ENCODE measurements at places on chromosomes 5 and 9.

DNA sequence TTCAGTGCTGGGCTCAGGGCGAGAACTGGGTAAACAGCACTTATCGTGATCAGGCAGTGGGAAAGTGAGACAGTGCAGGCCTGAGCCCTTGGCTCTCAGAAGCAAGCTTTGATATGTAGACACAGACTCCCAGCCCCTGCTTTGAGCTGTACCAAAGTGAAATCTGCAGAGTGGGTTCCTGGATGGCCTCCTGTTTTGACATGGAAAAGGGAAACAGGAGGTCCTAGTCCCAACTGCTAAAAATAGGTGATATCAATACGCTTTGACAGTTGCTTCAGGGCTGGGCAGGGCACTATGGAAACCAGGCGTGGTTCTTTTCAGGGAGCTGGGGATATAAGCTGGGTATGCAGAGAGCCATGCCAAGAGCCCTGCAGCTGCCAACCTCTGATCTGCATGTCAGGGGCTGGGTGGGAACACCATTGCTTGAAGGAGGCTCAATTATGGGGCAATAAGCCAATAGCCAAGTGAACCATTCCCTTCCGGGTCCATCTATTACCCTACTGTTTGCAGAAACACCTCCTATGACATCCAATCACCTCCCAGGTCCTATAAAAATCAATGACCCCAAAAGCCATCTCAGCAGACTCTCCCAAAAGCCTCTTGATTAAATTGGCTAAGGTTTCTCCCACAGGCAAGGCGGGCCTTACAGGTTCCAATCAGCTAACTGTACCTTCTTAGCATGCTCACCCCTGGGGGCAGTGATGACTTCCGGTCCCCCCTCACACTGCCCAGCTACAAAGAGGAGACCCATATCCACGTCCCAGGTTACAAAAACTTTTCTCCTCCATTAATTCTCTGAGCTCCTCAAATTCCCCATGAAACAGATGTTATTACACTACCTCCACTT lies 45.8 kb downstream of the EPB41L4B start:
- no peak for DNase-seq

DNA sequence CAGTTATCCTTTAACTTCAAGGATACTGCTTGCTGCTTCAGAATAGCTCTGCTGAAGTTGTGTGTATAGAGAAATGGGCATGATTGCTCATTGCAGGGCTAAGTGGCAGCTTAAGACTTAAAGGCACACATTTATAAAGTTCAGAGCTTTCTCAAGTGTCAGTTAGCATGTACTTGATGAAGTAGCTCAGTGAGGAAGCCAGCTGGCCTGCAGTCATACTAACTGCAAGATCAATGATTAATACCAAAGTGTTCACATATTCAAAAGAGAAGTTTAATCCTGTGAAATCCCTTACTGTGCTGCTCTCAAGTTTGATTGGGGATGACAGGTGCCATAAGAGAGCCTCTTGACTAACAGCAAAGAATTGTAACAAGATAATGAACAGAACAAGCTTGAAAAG lies 483.4 kb upstream of the NUDT12 start:
- DNase-seq: no peak

DNA sequence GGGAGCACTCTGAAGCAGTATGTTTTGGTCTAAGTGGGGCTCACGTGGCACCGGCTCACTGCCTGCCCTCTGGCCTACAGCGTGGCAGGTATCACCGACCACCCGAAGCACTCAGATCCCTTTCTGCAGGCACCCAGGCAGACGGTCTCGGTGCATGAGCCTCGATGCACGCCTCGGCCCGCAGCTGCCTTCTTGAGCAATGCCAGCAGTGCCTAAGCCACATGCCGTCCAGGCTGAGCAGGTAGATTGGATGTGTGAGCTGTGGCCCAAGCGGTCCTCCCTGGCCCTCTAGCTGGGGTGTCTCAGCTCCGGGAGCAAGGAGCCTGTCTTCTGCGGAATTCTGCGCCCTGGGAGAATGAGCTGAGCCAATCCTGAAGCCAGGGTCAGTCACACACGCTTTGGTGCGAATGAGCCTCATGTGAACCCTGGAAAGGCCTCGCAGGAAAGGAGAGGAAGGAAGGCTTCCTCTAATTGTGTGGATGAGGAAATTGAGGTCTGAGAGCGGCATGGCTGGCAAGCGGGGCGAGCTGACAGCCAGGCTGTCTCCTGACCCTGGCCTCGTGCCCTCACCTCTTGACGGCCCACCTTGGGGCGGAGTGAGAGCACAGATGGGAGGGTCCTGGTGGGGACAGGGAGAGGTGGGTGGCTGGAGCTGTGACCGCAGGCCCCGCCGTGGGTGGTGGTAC lies 14.4 kb downstream of the RXRA start:
- DNase-seq: no peak

DNA sequence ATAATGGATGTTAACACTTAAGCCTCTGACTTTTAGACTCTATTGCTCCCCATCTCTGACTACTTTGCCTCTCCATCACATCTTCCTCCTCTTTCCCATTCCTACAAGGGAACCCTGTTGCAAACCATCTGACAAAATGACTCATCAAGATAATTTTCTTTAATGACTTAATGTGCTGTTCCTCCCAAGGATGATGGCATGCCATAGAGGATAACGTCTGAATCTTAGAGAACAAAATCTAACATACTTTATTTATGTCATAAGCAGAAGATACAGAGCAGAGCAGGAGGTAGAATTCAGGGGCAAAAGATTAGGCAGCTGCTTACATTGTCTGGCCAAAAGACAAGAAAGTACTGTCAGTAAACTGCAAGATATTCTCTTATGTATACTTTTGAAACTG lies 76.8 kb downstream of the FGF10 start:
- DNase-seq: no peak

GRCh38 chr5:38518341-38518740 lies 38.1 kb downstream of the LIFR start:
- DNase-seq: no peak

- DNase-seq: no peak
These were observed 229.6 kb downstream of the GLIS3 start for GRCh38 chr9:4070266-4070665.

DNA sequence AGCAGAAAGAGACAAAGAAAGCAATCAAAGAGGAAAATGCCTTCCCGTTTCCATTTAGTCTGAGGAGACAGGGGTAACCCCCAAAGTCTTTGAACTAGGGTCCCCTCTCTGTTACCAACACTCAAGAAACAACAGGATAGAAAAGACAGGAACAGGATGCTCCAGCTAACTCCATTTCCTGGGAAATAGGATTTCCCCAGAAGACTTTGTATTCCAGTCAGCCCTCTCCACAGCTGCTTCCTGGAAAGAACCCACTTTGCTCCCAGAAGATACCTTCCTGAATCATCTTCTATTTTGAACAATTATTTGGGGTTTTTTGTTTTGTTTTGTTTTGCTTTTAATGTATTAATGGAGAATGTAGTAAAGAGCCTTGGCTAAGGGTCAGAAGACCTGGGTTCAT lies 56.0 kb downstream of the KLHL3 start:
- DNase-seq: no peak

DNA sequence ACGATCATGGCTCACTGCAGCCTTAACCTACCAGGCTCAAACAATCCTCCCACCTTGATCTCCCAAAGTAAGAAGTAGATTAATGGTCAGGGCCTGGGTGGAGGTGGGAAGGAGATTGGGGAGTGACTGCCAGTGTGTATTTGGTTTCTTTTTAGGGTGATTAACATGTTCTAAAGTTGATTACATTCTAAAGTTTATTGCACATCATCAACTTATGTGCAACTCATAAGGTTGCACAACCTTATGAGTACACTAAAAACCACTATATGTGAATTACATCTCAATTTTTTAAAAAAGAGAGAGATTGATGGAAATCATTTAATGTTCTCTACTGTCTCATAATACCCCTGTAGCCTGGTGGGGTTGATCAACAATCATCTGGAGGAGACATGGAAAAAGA lies 218.1 kb downstream of the AOPEP start:
- DNase-seq: no peak

DNA sequence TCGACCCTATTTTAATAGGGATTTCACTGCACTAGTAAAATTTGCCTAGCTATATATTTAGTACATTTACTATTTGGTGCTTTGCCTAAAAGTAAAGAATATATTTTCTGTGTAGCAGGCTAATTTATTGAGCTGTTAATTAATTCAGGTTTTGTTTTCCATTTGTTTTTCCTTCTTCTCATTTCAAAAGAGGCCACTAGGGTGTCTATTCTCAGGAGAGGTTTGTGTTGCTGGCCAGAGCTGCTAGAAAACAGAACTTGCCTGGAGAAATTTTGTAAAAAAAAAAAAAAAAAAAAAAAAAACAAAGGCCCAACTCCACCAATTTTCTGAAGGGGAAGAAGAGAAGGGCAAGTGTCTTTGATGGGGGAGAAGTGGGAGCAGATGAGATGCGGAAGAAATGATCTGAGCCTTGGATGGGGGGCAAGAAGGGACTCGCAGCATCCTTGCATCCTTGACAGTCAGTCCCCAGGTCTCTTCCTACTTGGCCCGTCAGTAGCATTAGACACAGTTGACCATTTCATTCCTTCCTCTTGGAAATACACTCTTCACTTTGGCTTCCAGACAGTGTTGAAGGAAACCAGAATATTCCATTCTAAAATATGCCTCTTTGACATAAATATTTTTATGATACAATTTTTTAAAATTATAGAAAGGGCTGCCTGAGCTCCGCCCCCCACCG lies 318.5 kb downstream of the TRPM3 start:
- DNase-seq: no peak

- peak; percentile 28 for DNase-seq
These were observed 4.5 kb downstream of the SHROOM1 start for GRCh38 chr5:132825834-132826391.

DNA sequence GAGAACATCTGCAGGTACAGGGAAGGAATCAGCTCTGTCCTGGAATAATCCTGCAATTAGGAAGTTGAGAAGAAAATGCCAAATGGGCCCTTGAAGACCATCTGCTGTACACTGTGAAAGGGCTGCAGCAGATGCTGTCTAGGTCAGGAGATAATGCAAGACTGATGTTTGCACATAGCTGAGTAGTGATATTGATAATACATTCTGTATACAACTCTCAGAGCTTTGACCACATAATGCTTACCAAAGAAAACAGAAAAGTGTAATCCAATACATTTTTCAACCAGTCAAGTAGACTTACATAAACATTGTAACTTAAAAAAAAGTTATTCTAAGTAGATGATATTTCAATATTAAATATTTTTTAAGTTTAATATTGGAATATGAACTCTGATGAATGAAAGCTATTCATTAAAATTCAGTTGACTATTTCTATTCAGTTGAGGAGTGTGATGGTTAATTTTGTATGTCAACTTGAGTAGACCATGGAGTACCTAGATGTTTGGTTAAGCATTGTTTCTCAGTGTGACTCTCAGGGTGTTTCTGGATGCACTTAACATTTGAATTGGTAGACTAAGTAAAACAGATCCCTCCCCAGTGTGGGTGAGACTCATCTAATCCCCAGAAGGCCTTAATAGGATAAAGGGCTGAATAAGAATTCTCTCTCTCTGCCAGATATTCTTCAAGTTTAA lies 380.1 kb upstream of the PRR16 start:
- DNase-seq: no peak

- DNase-seq: peak; percentile 73
These were observed 35.4 kb downstream of the UBE2R2 start for GRCh38 chr9:33852216-33852826.

DNA sequence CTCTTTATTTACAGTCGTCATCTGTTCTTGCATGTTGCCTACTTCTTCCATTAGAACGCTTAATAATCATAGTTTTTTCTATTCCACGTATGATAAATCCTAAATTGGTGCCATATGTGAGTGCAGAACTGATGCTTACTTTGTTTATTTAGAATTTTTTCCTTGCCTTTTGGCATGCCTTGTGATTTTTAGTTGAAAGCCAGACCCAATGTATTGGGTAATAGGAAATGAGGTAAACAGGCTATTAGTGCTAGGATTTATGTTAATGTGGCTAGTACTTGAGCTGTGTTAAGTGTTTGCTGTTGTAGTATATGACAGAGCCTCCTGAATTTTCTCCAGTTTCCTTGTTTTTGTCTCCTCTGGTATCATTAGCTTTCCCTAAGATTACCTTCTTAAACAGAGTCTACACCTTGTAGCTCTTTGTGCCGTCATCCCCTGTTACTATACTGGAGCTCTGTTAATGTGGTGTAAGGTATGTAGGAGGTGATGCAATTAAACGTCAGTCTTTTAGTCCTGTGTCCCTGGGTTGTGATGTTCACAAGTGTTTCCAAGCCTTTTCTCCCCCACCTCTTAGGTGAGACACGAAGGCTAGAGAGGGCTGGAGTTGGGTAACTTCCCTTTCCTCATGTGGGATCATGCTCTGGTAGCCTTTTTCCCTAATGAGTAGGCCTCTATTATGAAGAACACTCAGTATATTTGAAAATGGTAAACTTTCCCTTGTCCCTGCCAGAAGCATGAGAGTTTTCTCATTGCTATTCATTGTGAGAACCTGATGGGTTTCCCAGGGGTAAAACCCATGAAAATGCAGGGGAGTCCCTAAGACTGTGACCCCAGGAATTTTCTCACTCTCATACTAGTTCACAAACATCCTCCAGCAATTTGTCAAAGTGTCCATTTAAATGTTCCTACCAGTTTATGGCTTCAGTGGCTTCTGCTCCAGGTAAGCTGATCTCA lies 21.2 kb downstream of the SPATA31D3 start:
- DNase-seq: no peak

GRCh38 chr9:87498046-87498810 lies 561 bp downstream of the DAPK1 start:
- no peak for DNase-seq

DNA sequence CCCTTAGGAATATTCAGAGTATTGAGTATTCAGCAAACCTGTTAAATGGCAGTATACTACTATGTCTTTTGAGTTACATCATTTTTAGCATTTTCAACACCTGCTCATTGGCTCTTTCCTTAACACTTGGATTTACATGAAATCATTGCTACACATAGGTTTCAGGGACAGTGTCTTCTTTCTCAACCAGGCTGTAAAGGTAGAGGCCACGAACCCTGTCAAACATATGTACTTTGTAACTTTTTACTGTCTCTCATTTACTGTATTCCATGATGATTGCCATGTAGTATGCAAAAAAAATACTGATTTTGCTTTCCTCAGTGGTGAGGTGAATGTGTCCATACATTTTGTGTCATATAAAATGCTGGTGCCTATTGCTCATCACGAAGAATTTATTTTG lies 264.4 kb downstream of the SLCO4C1 start:
- DNase-seq: no peak

GRCh38 chr5:55406292-55406691 lies 98.5 kb downstream of the MTREX start:
- DNase-seq: no peak

GRCh38 chr5:923281-923873 lies 30.7 kb downstream of the TRIP13 start:
- peak; percentile 81 for DNase-seq

DNA sequence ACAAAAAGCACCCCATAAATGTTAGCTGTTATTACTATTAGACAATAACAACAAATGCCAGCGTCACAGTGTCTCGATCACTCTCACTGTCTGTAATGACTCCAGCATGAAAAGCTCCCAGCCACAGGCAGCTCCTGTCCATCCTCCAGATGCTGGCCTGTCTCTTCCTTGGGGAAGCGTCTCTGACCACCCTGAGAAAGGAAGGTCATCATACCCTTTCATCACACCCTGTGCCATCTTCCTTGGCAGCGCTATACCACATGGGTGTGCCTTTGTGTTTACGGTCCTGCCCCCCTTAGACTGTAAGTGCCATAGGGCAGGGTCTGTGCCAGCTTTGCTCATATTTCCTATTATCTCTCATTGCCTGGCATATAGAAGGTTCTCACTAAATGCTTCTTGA lies 90.6 kb downstream of the PRRT1B start:
- DNase-seq: no peak

All from CD4-positive, alpha-beta T cell treated with Interleukin-17A for 4 hours (primary cell).